ENCODE measurements at places on chromosomes 2 and 18.

GRCh38 chr2:149473521-149473920 is 114.1 kb downstream of the MMADHC start:
- DNase-seq: no peak

DNA sequence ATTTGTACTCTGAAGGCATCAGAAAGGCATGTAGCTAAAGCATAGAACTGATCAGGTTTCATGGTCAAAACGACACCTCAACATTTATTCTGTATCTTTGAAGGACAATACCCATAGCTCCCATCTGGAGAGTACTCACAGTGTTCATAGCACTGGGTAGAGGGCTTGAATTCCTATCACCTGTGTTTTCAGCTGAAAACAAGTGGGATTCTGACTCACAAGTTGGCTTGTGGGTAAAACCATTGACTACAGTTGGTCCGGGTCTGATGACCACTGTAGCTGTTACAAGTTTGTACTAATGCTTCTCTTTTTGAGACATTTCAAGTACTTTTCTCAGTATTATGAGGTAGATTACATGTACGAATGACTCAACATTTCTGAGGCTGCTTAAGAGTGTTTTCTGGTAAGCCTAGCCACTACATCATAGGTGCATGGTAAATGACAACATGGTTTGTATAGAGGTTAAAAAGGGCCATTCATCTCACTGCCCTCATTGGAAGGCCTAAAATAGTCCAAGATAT is 68.6 kb upstream of the PELI1 start:
- no peak for DNase-seq

DNA sequence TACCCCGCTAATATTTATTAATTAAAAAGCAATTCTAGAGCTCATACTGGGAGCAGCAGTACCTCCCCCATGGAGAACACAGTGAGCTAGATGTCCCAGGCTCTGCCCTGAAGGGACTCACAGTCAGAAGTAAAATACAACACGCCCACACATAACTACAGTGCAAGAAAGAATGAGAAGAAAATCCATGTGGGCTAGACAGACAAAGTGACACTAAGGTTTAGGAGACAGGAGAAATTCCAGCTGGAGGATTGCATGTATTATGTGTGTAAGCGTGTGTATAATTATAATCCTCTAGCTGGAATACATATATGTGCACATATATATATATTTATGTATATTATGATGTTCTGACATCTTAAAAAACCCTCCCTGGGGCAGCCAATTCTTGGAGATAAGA is 15.7 kb downstream of the SOWAHC start:
- DNase-seq: no peak

DNA sequence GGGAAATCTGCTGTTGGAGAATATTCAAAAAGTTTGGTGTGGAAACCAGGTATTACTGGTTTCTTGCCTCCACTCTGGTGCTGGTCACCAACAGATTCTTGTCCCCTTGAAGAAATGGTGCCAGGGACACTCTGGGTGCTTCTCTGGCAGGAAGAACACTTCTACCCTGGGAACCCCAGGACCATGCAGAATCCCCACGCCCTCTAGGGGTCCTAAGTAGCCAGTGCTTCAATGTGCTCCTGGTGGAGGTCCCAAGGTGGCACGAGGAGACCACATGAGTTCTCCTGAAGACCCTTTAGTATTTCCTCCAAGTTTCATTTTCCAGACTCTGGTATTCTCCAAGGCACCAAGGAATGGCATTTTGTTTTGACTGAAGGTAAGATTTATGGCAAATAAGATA is 380.6 kb downstream of the TSN start:
- no peak for DNase-seq

GRCh38 chr2:58842501-58843155 is 601.5 kb upstream of the FANCL start:
- no peak for DNase-seq

All from BJ (cell line).